ENCODE measurements at places on chromosomes 4 and X.
A peak's percentile ranks its signal among the peaks of the same experiment; 100 is the strongest.

DNA sequence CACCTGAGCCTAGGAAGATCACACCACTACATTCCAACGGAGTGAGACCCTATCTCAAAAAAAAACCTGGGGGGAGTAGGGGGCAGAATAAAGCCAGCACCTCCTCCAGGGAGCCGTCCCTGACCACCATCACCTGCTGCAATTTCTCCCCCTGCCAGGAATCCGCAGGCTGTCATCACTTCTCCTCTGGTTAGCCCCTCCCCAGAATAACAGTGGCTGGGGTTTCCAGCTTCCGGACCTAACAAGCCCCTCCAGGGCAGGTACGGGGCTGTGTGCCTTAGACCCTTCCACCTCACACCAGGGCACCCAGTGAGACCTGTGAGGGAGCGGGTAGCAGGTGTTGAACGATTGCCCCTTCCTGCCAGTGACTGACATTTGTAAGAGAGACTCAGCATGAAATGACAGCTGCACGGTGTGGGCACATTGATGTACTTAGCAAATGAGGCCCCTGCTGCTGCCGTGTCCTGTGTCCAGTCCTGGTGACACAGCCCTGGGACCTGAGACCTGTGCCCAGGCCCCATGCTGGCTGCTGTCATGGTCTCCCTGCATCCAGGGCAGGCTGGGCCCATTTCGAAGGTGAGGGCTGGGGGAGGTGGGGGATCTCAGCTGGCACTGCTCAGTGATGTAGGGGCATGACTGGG lies 6.7 kb upstream of the WFS1 start:
- DNase-seq = no peak

GRCh38 chr4:23083391-23083790 lies 390.7 kb downstream of the GBA3 start:
- no peak for DNase-seq

DNA sequence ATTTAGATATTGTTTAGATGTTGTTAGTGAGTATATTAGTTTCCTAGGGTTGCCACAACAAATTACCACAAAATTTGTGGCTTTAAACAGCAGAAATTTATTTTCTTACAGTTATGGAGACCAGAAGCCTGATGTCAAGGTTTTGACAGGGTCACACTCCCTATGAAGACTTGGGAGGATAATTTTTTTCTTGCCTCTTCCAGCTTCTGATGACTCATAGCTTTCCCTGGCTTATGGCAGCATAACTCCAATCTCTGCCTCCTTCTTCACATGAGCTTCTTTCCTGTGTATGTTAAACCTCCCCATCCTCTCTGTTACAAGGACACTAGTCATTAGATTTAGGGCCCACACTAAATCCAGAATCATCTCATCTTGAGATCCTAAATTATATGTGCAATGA lies 20.9 kb upstream of the RAB40A start:
- DNase-seq = no peak

- no peak for DNase-seq
Measured at GRCh38 chr4:123206016-123206415, 190.6 kb upstream of the SPRY1 start.

GRCh38 chrX:113950081-113950678 lies 633.7 kb upstream of the HTR2C start:
- no peak for DNase-seq

DNA sequence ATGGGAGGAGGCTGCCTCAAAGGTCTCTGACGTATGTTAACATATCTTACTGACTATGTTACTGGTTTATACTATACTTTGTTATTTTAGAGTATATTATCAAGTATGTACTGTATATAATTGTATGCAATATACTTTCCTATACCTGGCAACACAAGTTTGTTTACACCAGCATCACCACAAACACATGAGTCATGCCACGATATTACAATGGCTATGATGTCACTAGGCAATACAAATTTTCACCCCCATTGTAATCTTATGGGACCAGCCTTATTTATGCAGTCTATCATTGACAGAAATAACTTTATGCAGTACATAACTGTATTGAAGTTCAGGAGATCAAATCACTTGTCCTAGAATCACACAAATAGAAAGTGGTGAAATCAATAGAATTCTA lies 329.9 kb upstream of the SLC7A11 start:
- DNase-seq = no peak

- DNase-seq = no peak
Measured at GRCh38 chr4:174037049-174037448, 246.4 kb downstream of the FBXO8 start.

- no peak for DNase-seq
Measured at GRCh38 chr4:8359193-8359592, 81.3 kb downstream of the ACOX3 start.

DNA sequence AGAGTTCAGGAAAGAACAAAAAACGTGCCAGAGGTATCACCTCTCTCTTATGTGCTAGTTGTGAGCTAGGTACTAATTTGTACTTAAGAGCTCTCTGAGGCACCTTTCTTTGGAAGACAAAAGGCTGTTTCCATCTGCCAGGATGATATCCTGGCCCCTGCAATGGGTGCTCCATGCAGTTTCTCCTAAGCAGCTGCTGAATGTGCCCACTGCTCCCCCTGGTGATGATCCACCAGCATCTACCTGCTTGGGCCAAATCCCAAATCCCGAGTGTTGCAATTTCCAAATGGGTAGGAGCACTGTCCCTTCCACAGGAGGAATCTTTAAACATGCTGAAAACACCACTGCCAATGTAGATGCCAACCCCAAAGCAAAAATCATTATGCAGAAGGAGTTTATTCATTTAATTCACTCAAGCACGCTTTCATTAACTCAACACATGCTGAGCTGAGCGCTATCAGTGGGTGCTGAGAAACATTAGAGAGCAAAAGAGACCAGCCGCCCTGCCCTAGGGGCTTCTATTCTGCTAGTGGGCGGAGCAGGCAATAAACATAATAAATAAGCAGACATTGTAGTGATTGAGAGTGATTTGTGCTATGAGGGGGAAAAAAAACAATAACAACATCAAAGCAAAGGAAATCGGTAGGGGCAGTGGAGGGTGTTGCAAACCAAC lies 69.6 kb upstream of the C4orf50 start:
- DNase-seq = peak; percentile 39

- DNase-seq = no peak
Measured at GRCh38 chr4:27764526-27764837, 903.8 kb downstream of the STIM2 start.

DNA sequence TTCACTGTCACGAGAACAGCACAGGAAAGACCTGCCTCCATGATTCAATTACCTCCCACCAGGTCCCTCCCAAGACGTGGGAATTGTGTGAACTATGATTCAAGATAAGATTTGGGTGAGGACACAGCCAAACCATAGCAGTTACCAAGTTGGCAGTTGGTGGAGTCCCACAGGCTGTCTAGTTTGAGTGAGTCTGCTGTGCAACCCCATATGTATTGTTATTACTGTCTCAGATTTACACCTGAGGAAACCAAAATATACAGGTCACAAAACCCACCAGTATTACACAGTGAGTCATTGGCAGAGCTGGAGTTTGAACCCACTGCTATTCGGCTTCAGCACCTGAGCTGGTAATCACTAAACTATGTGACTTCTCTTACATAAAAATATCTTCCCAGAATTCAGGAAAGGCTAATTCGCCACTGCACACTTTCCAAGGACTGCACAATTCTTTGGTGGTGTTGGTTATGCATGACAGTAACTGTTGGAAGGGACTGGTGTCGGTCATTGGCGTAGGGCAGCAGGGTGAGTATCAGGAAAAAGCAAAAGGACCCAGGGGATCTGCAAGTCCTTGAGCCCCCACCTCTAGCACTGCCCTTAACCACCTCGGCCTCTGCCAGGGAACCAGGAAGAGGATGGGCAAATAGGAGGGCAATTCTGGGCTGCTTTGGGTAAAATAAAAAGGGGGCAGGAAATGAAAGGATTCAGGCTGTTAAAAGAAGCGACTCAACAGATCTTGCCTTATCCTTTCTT lies 110.1 kb downstream of the USP46 start:
- no peak for DNase-seq

Measured in Caki2 (cell line).